CD4-positive, alpha-beta T cell treated with Interleukin-4 for 1 hour (primary cell): ENCODE measurements at places on chromosomes 7 and 10.

DNA sequence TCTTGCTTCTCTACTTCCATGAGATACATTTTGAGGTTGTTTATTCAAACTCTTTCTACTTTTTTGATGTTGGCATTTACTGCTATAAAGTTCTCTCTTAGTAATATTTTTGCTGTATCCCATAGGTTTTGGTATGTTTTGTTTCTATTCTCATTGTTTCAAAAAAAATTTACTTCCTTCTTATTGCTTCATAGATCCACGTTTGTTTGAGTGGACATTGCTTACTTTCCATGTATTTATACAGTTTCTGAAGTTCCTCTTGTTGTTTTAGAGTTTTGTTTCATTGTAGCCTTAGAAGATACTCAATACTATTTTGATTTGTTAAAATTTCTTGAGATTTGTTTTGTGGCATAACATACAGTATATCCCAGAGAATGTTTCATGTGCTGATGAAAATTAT lies 13.7 kb downstream of the TAS2R40 start:
- no peak for DNase-seq

GRCh38 chr7:128041203-128041602 lies 10.0 kb upstream of the LRRC4 start:
- no peak for DNase-seq

GRCh38 chr7:143129051-143129450 lies 2.8 kb upstream of the PIP start:
- no peak for DNase-seq

DNA sequence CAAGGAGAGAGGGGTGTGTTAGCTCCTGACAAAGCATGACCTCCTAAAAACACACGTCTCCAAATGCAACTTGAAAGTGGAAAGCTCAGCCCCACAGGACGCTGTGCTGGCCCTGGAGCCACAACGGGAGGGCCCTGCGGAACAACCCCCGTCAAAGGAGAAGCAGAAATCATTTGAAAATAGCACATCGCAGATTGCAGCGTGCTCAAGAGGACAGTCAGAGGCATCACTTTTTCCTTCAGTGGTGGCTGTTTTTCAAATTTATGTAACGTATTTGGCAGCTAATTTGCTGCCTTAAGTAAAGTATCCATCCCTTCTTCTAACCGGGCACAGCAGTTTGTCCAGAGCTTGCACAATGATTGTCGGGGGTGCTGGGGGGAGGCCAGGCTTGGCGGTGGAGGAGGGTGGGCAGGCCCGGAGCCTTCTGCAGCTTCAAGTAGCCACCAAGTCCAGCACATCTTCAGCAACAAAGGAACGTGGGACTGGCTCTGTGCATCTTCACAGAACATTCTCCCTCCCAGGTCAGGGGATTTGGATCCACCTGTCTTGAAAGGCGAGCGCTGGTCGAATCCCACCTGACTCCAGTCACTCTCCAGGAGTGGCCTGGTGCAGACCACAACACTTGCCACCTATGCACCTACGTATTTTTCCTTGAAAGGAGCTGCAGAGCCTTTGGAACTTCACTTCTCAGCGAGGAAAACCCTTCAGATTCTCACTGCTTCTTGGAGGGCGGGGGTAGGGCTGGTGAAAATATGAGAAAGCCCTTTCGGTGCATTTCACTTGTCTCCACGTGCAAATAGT lies 346.3 kb downstream of the DNAJB6 start:
- DNase-seq, result no peak

DNA sequence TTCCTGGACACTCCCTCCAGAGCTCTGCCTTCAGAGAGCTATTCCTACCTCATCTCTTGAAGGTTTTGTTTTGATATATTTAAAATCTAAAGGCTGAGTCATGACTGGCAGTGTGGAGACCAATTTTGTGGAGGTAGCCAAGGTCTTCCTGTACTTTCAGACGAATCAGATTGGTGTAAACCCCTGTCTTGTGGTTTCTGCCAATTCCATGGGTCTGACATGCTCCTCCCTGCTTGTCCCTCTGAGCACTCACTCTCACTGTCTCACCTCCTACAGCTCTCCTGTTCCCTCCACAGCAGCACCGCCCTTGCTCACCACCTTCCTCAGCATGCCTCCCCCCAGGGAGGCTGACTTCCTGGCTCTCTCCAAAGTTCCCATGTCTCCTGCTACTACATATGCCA lies 179.8 kb downstream of the NPSR1 start:
- no peak for DNase-seq

DNA sequence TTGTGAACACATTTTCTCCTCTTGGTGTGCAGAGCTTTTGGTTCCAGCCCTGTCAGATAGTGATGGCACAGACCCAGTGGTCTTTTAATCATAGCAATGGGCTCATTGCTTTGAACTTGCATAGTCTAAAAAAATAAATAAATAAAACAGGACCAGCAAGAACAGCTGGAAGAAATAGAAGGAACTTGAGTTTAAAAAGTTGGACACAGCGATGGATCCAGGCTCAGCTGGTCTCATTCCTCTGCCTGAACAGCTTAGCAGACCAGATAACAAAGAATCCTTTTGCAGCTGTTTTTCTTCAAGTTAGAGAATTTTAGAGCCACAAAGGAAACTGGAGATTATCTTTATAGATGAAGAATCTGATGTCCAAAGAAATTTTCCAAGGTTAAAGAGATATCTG lies 1005.6 kb downstream of the LRMDA start:
- DNase-seq, result no peak

GRCh38 chr10:69451784-69452251 lies 553 bp downstream of the TSPAN15 start:
- DNase-seq, result no peak

DNA sequence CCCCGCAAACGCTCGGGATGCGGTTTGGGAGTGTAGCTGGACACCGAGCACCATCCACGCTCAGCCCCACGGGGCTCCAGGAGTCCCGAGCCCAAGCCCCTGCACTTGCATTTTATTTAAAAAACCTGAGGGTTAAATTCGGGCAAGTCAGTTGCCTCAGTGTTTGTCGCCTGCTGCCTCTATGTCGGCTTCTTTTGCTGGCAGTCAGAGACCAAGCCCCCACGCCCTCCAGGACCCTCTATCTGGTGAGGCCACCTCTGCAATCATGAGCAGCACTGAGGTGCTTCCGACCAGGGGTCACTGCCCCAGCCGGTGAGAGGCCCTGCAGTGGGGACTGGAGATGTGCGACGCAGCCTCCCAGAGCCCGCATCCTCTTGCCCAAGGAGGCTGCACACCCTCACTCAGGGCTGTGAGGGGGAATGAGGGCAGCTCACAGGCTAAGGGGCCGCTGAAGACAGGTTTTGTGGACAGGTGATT lies 13.3 kb upstream of the ZNF273 start:
- no peak for DNase-seq

GRCh38 chr7:11690395-11690794 lies 141.6 kb downstream of the THSD7A start:
- DNase-seq, result no peak

DNA sequence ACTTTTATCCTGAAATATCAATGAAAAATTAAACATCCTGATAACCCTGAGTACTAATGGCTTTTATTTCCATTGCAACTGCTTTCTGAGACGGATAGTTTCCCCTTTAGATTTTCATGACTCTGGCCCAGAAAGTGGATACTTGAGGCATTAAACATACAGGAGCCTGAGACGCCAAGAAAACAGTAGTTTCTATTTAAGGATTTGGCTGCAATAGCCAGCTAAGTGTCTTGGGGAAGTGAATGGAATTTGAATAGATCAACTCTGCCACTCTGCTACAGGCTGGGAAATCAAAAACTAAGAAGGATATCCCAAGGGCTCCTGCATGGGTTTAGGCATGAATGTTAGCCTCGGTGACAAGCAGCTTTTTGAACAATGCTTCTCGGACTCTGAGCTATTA lies 24.7 kb upstream of the GPAM start:
- DNase-seq, result no peak
